Right ventricle myocardium inferior (tissue), 1 donor: ENCODE measurements at places on chromosomes 2 and 18. TPM values are rescaled to one million over a fixed set of nuclear protein-coding genes. Genes with fewer than 3 reads are reported as not detected.

DNA sequence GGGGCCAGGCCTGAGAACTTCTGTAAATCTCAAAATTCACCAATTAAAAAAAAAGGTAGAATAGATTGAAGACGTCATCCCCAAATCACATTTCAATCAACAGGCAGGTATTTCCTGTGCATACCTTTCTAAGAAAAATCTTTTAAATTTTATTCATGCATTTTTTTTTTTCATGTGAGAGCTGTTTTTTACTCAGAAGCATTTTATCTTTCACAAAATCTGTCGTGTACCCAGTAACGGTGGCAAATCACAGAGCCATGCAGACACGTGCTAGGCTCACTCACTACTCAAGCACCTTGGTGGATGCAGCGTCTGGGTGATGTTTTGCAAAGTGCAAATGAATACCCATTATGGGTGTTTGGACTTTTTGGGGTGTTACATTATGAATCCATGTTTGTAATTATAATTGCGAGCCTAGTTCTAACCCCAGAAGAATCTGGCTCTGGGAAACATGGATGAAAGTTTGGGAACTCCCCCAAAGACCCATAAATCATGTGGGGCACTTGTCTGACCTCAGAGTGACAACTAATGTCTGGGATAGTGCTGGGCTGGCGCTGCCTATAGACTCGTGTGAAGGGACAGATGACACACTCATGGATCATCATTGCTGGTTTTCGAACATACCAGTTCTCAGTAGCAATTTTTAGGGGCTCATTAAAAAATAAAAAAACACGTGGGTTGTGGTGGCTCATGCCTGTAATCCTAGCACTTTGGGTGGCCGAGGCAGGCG is 335.2 kb downstream of the LPIN1 start:
- DNase-seq: no peak

ACMSD gene
- total RNA-seq: not detected

DNA sequence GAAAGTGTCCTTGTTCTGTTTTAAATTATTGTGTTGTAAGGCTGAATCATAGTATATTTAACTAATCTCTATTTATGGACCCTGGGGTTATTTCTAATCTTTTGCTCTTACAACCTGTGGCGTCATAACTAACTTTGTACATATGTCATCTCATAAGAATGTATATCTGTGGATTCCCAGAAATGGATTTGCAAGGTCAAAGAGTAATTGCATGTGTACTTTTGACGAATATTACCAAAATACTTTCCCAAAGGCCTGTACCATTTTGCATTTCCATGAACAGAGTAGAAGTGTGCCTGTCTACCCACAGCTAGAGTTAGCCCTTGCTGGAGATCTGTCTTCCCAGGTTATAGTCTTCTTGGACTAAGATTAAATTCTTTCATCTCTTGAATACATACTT is 42.8 kb downstream of the SEMA4F start:
- no peak for DNase-seq

MEP1B gene
- total RNA-seq: not detected

- DNase-seq: no peak
Measured at GRCh38 chr2:209425471-209426071, 1.7 kb downstream of the MAP2 start.

- DNase-seq: peak; percentile 77
Measured at GRCh38 chr2:241036397-241036963, 38.1 kb downstream of the SNED1 start.

- DNase-seq: no peak
Measured at GRCh38 chr18:22363867-22364463, 53.8 kb downstream of the CTAGE1 start.
